Mesothelial cell of epicardium (in vitro differentiated cells): ENCODE measurements at places on chromosomes 3 and 15.

- no peak for DNase-seq
Observed at GRCh38 chr3:99191186-99191585, 289.7 kb upstream of the DCBLD2 start.

- no peak for DNase-seq
Observed at GRCh38 chr3:171039674-171040073, 13.2 kb upstream of the SLC2A2 start.

GRCh38 chr15:79089331-79089889 lies 1.2 kb downstream of the RASGRF1 start:
- DNase-seq, result no peak

DNA sequence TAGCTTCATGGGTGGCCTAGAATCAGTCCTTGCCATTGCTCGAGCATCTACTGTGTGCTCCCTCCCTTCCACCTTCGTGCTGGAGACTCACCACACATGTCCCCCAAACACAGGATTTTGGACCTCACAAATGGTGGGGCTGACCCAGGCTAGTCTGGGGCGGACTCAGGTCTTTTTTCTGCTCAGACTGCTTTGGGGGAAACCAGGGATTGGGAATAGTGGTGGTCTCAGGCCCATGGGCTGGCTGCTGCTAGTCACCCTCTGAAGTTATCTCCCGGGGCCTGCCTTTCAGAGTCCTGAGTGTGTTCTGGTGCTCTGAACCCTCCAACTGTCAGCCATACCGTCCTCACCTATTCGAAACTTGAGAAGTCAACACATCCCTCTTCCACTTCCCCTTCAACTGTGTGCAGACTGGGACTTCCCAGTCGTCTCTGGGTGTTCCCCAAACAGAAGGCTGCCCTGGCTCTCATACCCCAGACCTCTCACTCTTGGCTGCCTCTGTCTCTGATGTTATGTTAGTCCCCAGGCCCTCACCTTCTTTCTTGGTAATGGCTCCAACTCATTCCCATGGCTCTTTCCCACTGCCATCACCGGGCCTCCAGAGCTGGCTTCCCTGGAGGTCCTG lies 46.0 kb downstream of the PPCDC start:
- no peak for DNase-seq

DNA sequence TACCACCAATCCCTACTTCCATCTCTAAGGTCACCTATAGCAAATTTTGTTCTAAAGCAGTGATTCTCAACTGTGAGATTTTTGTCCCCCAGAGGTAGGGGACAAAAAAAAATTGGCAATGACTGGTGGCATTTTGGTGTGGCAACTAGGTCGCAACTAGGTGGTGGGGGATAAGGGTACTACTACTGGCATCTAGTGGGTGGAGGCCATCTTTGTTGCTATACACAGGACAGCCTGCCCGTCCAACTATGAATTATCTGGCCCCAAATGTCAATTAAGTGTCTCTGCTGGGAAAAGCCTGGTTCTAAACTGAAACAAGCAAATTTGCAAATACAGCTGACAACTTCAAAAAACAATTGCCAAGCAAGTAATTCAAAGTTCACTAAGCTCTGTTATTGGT lies 1.4 kb downstream of the MTMR10 start:
- DNase-seq, result no peak

DNA sequence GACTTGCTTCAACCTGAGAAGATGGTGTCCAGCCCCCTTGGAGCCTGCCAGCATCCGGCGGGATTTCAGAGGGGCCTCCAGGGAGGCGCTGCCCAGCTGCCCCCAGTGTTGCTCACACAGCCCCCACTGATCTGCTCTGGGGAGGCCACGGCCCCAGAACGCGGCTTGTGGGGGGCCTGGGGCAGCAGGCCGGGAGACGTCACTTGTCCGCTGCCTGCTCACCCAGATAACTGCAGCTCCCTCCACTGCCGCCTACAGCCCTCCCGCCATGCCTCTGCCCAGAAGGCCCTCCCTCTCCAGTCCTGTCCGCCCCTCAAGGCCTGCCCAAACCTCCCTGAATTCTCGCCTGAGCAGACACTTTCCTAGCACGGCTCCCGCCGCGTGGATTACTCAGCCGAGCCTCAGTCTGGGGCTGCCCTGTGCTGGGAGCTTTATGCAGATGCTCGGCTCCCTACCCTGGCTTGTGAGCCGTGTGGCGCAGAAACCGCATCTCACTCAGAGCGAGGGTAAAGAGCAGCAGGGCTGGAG lies 17.2 kb upstream of the ADIPOQ start:
- no peak for DNase-seq

GRCh38 chr15:48541341-48542278 lies 103.9 kb downstream of the FBN1 start:
- DNase-seq, result no peak

GRCh38 chr15:58535894-58536293 lies 104.1 kb downstream of the LIPC start:
- no peak for DNase-seq
